ENCODE measurements at places on chromosomes 5 and 9.

DNA sequence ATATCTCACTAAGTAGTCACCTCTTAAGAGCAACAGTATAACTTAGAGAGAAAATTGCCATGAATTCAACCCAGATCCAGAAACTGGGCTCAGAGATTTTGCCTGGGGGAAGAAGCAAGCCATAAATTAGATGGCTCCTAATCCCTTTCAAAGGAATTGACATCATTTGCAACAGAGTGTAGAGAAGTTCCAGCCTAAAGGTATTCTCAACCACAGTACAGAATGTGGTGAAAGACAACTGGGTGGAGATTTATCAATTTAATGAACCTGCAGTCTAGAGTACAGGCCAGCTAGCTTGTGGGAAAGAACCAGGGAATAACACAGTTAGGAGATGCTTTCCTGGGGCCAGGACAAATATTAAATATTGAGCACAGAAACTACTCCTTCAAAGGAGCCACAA, 39.6 kb downstream of the CDKL3 start:
- no peak for DNase-seq

GRCh38 chr9:132627106-132627505, 42.7 kb downstream of the DDX31 start:
- DNase-seq, result no peak

DNA sequence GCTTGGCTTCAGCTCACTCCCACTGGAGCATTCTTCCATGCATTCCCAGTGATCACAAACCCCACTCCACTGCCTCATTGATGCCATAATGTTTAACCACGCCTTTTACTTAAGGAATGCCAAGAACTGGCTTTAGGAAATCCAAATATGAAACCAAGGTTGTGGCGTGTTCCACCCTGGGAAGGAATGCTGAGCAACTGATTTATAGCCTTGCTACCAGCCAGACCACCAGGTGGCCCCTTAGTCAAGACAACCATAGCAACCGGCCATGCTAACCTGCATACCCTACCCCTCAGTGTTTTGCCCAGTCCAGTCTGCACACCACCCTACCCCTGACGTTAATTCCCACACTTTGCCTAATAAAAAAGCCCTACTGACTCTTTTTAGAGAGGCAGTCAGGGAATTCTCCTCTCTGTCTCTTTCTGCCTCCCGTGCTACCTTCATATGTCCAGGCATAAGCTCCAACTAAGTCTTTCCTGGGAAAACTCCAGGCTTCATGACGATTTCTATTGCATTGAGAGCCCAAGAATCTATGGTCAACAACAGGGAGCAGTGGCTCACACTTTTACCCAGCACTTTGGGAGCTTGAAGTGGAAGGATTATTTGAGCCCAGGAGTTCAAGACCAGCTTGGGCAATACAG, 27.0 kb upstream of the PRRC2B start:
- DNase-seq, result no peak

GRCh38 chr9:128251732-128252100, 24.1 kb downstream of the GOLGA2 start:
- no peak for DNase-seq

GRCh38 chr5:153223376-153223775, 267.1 kb upstream of the GRIA1 start:
- no peak for DNase-seq

GRCh38 chr9:75889977-75890471, 449 bp upstream of the PCSK5 start:
- no peak for DNase-seq

GRCh38 chr5:98880598-98880997, 48.2 kb downstream of the CHD1 start:
- DNase-seq, result no peak

DNA sequence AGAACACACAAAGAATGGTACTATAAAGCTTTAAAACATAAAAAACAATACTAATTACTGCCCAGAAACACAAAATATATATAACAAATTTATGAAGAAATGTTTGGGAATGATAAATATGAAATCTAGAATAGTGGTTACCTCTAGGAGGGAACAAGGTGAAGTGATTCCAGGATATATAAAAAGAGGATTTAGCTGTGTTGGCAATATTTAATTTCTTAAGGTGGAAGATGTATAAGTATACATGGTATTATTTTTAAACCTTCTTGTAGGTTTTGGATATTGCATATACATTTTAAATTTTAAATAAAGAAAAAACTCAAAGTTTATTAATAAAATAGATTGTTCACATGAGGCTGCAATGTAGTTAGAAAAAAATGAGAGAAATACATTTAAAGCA, 112.7 kb upstream of the ZNF618 start:
- DNase-seq, result no peak

DNA sequence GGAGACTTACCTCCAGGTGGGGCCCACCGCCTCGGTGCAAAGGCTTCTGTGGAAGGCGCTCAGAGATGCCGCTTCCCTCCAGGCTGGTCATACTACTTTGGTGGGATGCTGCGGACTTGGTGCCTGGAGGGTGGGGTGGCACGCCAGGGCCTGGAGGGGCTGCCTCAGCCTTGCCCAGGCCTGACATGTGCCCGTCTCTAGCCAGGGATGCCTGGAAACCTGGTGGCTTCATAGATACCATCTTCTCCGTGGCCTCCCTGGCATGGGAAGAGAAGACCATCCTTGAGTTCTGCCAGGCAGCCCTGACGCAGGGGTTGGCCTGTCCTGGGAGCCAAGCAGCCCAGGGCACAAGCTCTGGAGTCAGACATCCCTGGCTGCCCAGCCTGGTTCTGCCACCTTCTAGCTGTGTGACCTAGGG, 28.3 kb downstream of the ORM2 start:
- DNase-seq, result no peak

- DNase-seq, result no peak
Observed at GRCh38 chr9:69020301-69021145, 6.6 kb upstream of the PRKACG start.

GRCh38 chr5:95332158-95332557, 47.3 kb upstream of the MCTP1 start:
- DNase-seq, result no peak

DNA sequence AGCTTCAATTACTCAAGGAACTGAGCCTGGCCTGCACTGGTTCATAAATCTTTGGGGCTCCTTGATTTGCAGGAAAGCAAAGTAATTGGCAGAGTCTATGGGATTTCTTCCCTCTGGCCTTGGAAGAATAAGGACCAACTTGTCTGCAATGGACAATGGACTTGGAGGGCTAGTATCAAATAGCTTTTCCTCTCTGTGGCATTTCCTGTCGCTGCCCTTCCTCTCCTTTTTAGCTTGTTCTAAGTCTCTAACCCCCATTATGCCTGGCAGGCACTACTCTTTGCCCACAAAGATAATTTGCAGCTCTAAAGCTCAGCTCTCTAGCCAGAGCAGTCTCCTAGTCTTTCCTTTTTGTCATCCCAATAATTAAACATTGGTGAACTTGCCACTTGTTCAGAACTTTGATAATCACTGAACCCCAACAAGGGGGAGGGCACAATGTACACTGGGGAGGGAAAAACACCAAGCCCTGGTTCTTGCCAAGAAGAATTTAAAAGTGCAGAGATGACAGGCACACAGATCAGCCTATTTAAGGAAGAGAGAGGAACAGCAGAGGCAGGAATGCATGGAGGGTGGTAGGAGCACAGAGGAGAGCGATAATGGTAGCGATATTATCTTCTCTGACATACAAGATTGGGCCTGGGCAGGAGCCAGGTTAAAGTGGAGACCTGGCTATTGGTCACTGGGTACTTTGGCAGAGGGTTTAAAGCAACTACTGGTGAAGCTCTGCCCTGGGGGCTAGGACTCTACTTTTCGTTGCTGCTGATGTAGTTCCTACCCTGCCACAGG, 38.5 kb downstream of the FAM219A start:
- DNase-seq, result no peak

DNA sequence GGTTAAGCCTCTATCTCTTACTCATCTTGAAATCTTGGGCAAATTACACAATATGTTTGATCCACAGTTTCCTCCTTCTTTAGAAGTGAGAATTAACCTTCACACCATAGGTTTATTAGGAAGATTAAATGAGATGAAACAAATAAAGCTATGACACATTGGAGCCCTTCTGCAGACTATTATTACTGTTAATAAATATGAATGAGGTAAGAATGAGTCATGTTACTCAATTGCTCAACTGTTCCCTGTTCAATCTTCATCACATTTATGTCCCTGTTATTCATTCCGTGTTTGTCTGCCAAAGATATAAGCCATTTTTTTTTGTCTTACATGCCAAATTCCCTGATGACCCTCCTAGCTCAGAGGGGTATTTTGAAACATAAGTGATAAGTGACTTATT, 52.1 kb upstream of the PAPPA start:
- no peak for DNase-seq

DNA sequence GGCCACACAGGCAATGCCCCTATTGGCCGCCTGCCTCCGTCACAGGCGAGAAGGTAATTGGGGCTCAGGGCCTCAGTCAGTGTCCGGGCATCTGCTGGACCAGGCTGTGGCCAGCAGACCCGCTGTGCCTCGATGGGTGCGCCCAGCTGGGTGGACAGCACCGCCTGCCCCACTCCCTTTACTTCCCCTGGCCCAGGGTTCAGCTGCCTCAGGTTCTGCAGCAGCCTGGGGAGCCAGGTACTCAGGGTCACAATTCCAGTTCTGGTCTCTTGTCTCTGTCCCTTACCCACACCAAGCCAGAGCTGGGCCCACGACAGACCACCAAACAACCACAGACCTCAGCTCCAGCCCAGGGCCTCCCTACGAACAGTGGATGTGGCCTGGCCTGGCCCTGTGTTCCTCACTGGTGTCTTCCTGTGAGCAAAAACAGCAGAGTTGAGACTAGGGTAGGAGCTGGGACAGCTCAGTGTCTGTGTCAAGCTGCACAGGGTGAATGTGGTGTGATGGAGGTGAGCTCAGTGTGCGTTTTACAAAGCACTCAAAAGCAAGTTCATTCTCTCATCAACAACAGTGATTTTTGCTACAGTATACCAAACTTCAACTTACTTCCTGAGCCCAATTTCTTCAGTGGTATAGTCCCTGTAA, 33.4 kb upstream of the SUSD3 start:
- DNase-seq, result no peak

GRCh38 chr5:82031220-82032119, 59.6 kb downstream of the ATG10 start:
- no peak for DNase-seq

GRCh38 chr5:111774525-111774924, 17.5 kb upstream of the NREP start:
- DNase-seq, result no peak

- no peak for DNase-seq
Observed at GRCh38 chr5:174608631-174609097, 115.7 kb upstream of the MSX2 start.

GRCh38 chr5:92560698-92561401, 1020.2 kb downstream of the NR2F1-AS1 start:
- no peak for DNase-seq

GRCh38 chr9:104869811-104870210, 58.1 kb downstream of the ABCA1 start:
- no peak for DNase-seq

DNA sequence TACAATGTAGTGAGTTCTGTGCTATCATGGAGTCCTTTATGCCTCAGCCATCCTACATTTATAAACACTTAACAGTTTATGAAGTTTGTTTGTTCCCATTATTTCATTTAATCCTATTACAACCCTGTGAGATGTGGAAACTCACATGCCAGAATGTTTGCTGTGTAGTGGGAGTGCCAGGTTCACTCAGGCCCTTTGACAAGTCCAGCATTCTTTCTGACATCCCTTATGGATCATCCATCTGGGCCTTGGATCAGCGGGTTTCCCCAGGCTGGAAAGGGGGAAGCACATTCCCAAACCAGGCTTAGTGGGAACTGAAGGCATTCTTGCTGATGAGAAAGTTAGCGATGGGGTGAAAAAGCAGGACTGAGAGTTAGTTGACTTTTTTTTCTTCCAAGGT, 128.1 kb upstream of the OTULINL start:
- no peak for DNase-seq

DNA sequence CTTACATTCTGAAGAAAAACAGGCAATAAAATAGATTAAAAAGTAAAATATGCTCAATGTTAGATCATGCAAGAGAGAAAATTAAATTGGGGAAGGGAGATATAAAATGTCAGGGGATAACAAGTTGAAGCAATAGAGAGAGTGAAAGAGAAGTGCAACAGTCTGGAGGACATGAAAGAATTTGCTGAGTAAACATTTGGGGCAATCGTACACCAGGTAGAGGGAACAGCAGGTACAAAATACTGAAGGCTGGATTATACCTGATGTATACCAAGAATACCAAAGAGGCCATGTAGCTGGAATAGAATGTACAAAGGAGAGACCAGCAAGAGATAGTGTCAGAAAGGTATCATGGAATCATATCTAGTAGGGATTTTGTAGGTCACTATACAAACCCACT, 300.8 kb downstream of the DNAH5 start:
- no peak for DNase-seq

GRCh38 chr5:128537221-128537999, 635 bp downstream of the FBN2 start:
- no peak for DNase-seq

GRCh38 chr5:79086116-79086515, 16.5 kb downstream of the BHMT2 start:
- no peak for DNase-seq

DNA sequence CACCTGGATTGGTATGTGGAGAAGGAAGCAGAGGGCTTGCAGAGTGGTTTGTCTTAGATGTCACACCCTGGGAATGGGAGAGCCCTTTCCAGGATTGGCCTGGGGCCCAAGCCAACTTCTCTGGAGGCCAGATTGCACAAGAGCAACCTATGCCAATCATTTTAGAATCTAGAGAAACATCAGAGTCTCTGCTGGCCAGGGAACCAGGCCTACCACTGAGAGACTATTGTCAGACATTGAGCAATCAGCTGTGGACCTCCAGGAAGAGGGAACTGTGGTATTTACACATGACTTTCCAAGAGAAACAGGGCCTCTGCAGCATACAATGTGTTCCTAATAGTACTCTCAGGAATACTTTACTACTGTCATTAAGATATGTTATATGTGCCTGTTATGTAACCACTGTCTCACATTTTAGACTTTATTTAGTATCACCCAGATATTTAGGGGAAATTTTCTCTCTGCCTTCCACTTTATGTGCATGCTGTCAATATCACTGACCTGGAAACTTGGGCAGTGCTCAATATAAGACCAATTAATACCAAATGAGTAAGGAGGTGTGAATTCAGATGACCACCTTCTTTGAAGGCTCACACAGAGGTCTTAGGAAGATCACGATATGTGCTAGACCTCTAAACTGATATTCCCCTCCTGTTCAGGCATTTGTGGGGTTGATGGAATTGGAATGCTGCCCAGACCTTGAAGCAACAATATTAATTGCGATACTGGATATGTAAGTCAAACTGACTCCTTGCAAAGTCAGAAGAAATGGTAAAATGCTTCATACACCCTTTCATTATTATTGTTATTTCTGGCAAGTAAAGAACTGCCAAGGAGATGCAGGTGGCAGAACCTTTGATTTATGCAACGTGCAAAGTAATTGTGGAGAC, 20.5 kb upstream of the CCL28 start:
- no peak for DNase-seq

GRCh38 chr9:121610638-121610953, 40.8 kb upstream of the DAB2IP start:
- DNase-seq, result no peak

DNA sequence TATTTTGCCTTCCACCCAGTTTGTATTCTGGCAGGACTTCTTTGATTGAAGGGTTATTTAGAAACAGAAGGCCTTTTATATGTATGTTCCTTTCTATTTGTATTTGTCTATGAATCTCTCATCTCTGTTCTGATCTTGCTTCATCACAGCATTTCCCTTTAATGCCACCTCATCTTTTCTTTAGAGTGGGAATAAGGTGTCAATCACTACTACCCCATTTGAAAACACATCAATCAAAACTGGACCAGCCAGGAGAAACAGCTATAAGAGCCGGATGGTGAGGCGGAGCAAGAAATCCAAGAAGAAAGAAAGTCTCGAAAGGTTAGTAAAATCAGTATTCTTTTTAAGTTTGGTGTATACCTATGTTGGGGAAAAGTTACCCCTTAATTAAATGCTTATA, 36.3 kb downstream of the CD180 start:
- DNase-seq, result no peak

Data from stimulated activated CD8-positive, alpha-beta memory T cell treated with anti-CD3 and anti-CD28 coated beads, Interleukin-12 subunit alpha, Interleukin-12 subunit beta, amount 100 ng/mL, for 4 hours (primary cell).